Adrenal gland (tissue), 19 donors: ENCODE measurements at places on chromosomes 1 and 21.

DNA sequence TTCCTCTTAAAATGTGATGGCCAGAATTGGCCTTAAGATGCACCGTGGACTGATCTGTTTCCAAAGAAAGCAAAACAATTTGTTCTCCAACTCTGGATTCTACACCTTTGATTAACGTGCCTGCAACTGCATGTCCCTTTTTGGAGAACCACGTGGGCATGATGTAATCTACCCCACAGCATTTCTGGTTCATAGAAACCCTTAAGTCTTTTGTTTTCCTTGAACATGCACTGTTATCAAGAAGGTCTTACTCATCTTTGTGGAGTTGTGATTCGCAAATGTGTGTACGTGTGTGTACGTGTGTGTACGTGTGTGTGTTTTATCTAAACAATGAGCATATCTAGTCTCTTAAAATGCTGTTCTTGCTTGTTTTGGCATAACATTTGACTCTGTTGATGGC lies 57.8 kb downstream of the LPAR3 start:
- DNase-seq: no peak

DNA sequence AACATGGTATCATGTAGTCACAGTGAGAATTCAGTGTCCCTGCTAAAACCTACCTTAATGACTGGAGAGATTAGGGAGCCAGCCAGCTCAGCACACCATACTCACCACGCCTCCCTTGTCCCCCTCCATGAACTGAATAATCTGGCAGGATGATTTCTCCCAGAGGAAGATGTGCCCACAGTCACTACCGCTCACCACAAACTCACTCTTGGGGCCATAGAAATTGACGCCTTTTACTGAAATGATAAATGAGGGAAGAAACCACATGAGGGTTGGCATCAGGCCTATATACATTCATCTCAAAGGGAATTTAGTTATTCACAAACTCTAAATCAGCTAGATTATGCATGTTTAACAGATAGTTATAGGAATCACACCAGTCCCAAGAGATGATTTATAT lies 17.4 kb downstream of the PEA15 start:
- no peak for DNase-seq

DNA sequence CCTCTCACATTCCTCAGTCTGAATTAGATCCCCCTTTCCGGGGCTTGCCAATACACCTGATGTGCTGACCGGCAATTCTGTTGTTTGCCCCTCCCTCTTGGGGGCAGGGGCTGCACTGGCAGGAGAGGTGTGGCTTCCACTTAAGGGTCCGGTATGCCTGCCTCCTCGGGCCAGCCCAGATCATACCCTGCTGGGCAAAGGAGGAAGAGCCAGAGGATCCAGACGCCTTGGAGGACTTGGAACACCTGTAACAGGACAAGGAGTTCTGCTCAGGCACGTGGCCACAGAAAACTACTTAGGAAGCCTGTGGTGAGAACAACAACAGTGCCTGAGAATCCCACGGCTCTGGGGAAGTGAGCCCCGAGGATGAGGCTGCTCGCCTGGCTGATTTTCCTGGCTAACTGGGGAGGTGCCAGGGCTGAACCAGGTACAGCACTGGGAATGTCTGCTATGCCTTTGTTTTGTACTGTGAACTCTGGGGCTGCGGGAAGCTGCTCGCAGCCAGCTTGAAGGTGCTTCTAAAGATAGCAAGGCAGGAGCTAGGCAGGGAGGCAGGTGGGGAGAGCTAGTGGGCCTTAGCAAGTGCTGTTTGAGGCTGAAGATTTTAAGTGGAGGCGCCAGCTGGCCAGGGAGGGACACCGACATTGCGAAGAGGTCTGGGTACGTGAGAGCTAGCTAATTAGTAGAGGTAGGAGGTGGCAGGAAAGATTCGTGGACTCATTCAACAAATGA lies at the start of gene SMPDL3B:
SMPDL3B (plus strand) TSS at position 183 of the 732 bp plus-strand sequence; CDS start at position 367, 184 bp downstream.
- DNase-seq: no peak

DNA sequence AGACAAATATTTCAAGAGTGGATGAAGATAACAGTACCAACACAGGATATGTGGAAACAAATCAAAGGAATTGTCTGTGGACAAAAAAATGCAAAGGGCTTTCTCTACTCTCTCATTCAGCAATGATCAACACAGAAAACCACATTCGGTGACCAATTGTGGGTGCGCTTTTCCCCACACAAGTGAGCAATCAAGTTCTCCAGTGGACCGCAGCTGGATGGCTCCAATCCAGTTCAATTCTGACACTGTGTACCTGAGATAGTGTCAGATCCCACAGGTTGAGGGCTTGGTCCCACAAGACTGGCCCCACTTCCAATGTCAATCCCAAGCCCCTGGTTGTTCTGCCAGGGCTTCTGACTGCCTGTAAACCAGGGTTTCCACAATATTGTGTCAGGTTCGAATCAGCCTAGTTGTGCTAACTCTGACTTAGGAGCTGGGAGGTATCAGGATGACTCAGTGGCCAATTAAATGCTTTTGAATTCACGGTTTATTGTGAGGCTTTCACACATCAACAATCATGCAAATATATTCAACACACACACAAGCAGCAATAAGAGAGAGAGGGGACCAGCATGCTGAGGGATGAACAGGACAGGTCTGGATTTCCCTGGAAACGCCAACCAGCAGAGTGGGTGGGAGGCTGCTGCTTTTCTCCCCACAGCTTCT lies 87.0 kb upstream of the BTG3 start:
- no peak for DNase-seq

GRCh38 chr1:20410503-20410902 lies 75.5 kb downstream of the CAMK2N1 start:
- no peak for DNase-seq

DNA sequence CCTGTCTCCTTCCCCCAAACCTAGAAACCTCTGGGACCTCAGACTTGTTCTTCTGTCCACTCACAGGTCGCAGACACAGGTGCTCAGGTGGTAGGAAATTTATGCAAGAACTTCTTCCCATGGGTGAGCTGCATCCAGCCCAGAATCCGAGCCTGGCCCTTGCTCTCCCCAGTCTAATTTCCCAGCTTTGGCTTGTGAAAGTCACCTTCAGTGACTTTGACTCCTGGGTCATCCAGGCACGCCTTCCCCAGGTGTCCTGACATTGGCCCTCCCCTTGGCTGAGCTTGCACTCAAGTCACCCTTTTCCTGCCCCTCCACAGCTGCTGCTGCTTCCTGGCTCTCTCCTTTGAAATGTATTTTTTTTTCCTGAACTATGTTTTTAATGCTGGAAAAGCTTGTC lies 6.6 kb downstream of the IPO13 start:
- no peak for DNase-seq

- DNase-seq: no peak
These were observed 11.5 kb upstream of the SLC9A1 start for GRCh38 chr1:27166351-27166802.

GRCh38 chr1:31944205-31945089 lies 6.3 kb upstream of the PTP4A2 start:
- DNase-seq: peak; percentile 80

GRCh38 chr21:25964015-25964414 lies 206.6 kb downstream of the APP start:
- no peak for DNase-seq

DNA sequence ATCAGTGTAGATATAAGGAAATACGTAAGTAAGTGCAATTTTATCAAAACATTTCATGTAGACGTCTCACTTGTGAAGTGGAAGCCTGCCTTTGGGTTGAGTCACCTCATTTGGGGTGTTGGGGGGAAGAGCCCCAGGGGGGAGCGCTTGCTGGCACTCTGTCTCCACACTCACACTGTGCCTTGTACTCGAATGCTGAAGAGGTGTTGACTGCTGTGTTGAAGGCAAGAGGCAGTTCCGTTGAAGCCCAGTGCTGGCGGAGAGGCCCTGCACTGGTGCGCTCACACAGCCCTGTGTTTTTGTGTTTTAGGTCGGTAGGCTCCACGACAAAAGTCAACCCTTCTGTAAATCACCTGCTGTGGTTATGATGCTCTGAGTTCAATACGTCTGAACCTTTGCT lies 131.9 kb upstream of the COL6A1 start:
- DNase-seq: no peak

DNA sequence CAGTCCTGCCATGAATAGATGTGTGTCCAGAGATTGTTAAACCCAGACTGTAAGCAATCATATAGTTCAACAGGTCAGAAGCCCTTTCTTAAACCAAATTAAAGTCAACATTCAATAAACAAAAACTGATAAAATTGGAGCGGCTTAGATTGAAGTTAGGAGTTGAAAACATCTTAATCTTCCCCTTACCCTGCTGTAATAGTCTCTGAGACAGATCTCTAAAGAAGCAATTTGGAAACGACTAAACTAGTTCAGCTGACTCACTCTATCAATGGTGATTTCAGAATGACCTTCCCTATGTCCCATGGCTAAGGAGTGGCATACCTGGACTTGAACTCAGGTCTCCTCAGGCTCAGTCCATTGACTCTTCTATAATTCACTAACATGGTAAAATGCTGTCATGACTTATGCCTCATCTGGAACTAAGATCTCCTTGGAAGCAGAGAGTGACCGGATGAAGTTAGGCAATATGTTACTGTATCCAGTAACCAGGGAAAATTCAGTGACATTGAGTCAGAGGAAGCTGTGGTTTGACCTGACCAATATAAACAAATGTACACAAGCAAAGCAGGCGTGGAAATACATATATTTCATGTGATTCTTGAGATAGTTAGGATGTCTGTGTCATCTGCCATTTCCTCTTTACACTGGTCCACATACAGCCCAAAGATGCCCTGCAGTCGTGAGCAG lies 30.1 kb downstream of the SGIP1 start:
- DNase-seq: no peak

DNA sequence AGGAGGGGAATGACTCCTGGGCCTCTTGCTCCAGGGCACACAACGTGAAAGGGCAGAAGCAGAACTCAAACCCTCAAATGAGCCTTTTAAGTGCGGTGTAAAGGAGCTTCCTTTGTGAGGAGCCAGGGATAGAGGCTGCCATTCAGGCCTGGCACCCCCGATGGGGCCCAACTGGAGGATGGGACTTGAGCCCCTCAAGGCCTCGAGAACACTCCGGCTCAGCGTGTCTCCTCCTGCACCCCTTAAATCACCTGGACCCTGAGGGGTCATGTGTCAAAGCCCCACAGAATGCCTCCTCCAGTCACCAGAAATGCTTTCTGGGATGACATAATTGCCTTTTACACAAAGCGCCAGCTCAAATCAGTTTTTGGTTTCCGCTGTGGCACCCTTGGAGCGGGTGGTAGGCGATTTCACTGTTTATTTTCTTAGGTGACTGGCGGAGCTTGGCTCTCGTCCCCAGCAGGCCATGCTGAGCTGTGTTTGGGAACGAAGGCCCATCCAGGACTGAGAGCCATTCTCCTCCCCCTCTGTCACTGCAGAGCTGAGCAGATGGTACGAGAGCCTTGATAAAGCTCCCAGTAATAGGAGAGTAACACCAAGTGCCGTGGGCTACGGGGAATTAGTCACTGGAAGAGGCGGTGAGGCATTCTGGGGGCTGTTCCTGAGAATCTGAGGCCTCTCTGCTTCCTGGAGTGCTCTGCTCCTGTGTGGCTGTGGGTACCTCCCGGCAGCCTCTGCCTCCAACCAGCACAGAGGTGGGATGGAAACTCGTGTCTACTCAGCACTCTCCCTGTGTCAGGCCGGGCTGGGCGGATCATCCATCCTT lies 163.0 kb downstream of the GRIK3 start:
- no peak for DNase-seq

- no peak for DNase-seq
These were observed 64.6 kb downstream of the CLDN17 start for GRCh38 chr21:30101967-30102366.

GRCh38 chr1:82153272-82153629 lies 352.5 kb downstream of the ADGRL2 start:
- no peak for DNase-seq
